ENCODE measurements at places on chromosomes 7 and 10. TPM values are rescaled to one million over a fixed set of nuclear protein-coding genes. Genes with fewer than 3 reads are reported as not detected.

DNA sequence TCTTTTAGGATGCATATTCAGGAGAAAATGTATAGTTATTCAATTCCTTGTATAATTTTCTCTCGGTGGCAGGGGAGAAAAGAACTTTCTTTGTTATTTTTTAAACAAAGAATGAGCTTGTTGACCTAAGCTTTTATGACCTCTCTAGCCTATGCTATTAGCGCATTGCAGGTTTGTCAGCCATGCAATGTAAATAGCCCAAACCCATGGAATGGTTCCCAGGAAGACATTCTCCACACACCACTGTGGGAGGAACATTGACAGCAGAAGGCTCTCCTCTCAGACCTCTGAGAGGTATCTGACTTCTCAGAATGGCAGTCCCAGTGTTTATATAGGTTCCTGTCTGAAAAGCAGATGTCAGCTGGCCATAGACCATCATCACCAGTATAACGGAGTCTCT lies 19.6 kb upstream of the AGBL3 start:
- no peak for DNase-seq

AASS gene
- 0.68 TPM for total RNA-seq

DNA sequence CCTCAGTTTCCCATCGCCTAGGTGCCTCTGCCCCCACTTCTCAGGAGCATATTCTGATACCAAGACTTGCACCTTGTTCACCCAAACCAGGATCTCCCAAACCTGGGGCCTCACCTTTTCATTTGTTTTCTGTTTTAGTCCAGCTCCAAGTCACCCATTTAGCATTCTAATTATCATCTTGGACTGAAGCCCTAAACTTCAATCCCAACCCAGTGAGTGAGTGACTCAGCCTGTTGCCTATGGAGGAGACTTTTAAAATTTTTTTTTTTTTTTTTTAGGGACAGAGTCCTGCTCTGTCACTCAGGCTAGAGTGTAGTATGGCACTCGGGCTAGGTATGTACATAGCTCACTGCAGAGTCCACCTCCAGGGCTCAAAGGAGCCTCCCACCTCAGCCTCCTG lies 378.9 kb upstream of the AUTS2 start:
- no peak for DNase-seq

DNA sequence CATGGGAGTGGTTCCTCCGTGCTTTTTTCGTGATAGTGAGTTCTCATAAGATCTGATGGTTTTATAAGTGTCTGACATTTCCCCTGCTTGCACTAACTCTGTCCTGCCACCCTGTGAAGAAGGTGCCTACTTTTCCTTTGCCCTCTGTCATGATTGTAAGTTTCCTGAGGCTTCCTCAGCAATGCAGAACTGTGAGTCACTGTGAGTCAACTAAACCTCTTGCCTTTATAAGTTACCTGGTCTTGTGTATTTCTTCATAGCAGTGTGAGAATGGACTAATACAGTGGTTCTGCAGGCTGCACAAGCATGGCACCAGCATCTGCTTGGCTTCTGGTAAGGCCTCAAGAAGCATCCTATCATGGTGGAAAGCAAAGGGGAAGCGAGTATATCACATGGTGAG lies 1144.6 kb downstream of the SORCS3 start:
- DNase-seq = no peak

GRCh38 chr10:29353887-29354561 lies 65.2 kb downstream of the LYZL1 start:
- DNase-seq = no peak

CDHR1 gene
- total RNA-seq = 1.8 TPM

VPS50 gene
- 15.5 TPM for total RNA-seq

GDF2 gene
- not detected for total RNA-seq

GRCh38 chr7:73329861-73330581 lies 2.1 kb downstream of the FKBP6 start:
- no peak for DNase-seq

GIMAP7 gene
- total RNA-seq = 29.0 TPM

COL17A1 gene
- not detected for total RNA-seq

MAGI2 gene
- total RNA-seq = 0.09 TPM

DNA sequence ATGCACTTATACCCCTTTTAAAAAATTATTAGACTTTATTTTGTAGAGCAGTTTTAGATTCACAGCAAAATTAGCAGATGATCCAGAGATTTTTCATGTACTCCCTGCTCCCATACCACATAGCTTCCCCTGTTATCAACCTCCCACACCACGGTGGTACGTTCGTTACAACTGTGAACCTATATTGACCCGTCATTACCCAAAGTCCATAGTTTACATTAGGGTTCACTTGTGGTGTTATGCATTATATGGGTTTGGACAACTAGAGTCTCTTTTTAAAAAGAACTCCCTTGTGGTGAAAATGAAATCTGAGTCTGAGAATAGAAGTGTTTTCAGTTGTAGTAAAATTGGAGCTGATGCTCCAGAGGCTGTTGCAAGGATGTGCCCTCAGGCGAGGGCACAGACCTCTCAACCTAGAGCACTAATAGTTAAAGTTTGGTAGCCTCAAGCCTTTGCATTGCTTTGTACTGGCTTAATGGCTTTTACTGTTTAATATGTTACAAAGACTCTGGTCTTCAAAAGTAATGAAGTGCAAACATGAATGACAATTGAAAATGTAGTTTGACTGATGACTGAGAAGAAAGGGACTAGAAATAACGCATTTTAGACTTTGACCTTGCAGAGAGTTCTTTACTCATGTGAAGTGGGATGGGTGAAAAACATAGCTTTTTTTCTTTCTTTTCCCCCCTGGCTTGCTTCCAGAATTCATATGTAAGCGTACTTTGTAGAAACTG lies 30.6 kb upstream of the CSTF2T start:
- no peak for DNase-seq

TMEM139 gene
- 2.0 TPM for total RNA-seq

- peak; percentile 54 for DNase-seq
Observed at GRCh38 chr10:17216217-17216900, 11.7 kb upstream of the VIM start.

DNA sequence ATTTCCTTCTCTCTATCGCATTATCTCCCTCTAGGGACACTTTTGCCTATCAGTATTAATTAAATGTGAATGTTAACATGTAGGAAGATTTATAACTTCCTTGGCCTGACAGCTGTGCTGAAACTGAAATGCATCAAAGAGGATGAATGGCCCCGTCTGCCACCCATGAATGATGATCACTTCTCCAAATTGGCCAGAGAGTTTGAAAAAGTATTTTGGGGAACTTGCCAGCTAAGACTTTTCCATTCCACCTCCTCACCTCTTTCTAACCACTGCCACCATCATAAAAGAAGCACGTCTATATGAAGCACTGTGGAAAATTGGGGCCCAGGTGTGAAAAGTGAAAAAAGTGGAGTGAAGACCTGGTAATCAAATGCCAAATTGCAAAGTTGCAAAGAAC lies 25.4 kb upstream of the ST8SIA6 start:
- DNase-seq = peak; percentile 15

DNA sequence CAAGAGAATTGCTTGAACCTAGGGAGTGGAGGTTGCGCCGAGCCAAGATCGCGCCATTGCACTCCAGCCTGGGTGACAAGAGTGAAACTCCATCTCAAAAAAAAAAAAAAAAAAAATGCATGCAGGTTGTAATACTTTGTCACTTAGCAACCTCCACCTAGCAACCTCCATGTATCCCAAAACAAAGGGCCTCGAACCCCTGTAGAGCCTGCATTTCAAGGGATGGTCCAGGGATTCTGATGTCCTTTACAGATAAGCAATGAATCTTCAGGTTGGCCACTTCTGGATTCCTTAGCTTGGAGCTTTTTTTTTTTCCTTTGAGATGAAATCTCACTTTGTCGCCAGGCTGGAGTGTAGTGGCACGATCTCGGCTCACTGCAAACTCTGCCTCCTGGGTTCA lies 1211.0 kb downstream of the TYW1 start:
- no peak for DNase-seq

- DNase-seq = no peak
Observed at GRCh38 chr7:17027143-17027788, 145.5 kb upstream of the AGR3 start.

GRCh38 chr10:70765794-70766594 lies 19.2 kb downstream of the TBATA start:
- DNase-seq = no peak

DNA sequence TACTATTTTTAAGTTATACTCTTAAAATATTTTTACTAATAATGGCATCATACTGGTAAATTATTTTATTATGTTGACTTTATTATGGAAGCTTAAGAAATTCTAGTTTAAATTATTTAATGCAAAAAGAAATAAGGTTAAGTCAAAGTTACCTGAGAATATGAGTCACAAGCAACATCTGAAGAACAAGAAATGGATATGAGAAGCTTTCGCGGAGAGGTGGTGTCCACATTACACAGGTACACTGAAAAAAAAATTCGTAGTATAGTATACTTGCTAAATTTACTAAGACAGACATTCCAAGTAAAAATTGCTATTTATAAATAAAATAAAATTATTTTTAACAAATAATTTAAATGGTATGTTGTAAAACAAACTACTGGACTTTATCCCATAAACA lies 143.8 kb downstream of the AVL9 start:
- DNase-seq = no peak

- DNase-seq = no peak
Observed at GRCh38 chr7:106430103-106430502, 145.3 kb upstream of the NAMPT start.

GRCh38 chr7:26865094-26865388 lies 651 bp upstream of the SKAP2 start:
- no peak for DNase-seq

C10orf62 gene
- not detected for total RNA-seq

- no peak for DNase-seq
Observed at GRCh38 chr7:138542183-138542582, 82.1 kb downstream of the TRIM24 start.

IFIT1 gene
- total RNA-seq = 6.3 TPM

CALML3 gene
- not detected for total RNA-seq

OR9A2 gene
- not detected for total RNA-seq

LRRC17 gene
- total RNA-seq = not detected

DNA sequence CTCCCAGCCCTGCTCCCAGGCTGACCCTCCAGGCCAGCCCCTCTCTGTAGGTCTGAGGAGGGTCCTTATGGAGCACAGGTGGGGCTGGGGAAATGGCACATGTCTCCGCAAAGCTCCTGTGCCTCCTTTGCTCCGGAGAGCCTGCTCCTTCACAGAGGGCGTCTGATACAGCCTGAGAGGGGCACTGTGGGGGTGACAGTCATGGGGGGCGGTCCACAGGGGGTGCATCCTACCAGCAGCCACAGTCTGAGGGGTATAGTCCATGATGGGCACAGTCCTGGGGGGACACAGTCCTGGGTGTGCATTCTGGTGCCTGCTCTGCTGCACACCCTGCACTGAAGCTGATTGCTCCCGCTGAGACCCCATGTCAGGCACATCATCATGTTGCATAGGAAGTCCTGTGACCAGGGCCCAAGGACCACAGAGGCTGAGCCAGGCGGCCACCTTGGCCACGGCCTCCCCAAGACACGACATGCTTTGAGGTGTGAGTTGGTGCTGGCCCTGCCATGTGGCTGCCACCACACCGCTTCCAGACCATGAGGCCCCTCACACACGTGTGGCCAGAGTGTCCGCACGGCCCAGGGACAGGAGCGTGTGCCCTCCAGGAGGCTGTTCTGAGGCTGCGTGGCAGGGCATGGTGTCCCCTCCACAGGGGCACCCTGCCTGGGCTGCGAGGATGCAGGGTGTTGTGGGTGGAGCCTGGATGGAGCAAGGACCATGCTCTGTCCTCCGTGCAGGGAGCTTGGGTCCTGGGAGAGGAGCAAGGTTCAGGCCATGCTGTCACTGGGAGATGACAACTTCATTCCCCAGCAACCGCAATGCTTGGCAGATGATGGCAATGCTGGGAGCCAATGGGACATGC lies 59.2 kb downstream of the PWWP2B start:
- DNase-seq = no peak

LRGUK gene
- total RNA-seq = not detected

- no peak for DNase-seq
Observed at GRCh38 chr10:102595897-102596296, 48.4 kb upstream of the TRIM8 start.

NFE2L3 gene
- 22.6 TPM for total RNA-seq

SLC25A13 gene
- total RNA-seq = 7.3 TPM

TWIST1 gene
- total RNA-seq = 0.20 TPM

AKR1B1 gene
- total RNA-seq = 108 TPM

CRYGN gene
- total RNA-seq = 0.90 TPM

GRCh38 chr7:46812101-46812675 lies 769.7 kb downstream of the TNS3 start:
- DNase-seq = no peak

DNA sequence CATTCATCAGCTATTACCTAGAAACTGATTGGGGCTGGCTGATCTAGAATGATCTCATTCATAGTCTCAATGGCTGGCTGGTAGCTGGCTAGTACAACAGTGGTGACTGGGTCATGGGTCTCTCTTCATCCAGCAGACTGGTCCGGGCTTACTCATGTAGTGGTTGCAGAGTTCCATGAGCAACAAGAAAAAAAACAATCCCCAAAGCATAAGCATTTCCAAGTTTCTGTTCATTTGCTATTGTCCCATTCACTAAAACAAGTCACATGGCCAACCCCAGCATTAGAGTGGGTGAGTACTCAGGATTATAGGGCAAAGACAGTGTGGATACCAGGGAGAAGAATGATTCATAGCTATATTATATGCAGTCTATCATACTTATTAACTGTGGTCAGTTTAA lies 85.2 kb upstream of the SEMA3C start:
- DNase-seq = no peak

DNA sequence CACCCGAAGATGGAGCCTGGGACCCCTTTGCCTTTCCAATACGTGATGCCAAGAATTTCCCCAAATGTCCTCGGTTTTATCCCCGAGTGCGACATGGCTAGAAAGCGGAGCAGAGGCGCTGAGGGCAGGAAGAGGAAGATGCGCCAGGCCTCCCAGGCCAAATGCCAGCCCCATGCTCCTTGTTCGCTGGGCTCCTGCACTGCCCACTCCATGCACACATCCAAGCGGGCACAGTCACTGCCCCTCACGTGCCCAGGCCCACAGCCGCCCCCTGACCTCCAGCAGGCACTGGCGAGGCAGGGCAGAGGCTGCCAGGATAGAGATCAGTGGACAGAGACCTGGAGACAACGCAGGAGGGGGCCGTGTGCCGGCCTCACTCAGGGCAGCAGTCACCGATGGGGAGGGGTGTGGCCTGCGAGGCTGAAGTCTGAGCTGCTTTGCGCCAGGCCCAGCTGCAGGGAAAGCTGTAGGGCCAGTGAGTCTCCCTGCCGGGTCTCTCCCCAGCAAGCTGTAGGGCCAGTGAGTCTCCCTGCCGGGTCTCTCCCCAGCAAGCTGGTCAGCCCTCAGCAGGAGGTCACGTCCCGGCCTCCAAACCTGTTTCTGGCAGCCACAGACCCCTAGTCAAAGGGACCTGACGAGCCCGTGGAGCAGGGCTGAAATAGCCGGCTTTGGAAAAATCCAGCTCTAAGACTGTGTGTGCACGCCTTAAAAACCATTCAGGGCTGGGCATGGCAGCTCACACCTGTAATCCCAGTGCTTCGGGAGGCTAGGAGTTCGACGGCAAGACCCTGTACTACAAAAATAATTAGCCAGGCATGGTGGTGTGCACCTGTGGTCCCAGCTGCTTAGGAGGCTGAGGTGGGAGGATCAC lies 100.6 kb upstream of the DIP2C start:
- no peak for DNase-seq

ZNF365 gene
- total RNA-seq = not detected

ZFAND2A gene
- 23.5 TPM for total RNA-seq

BMPER gene
- total RNA-seq = not detected
